Activated CD8-positive, alpha-beta T cell treated with anti-CD3 and anti-CD28 coated beads for 36 hours (primary cell): ENCODE measurements at places on chromosomes 12 and 14. TPM values are rescaled to one million over a fixed set of nuclear protein-coding genes. Genes with fewer than 3 reads are reported as not detected.

- no peak overlapping the region for H3K27ac ChIP-seq
- DNase-seq: no peak
- H3K36me3 ChIP-seq: no peaks in the 10 kb centered on the region
Observed at GRCh38 chr12:106078358-106079010, 60.3 kb downstream of the NUAK1 start.

- H3K4me1 ChIP-seq: no peaks in the 10 kb centered on the region
- no peak for DNase-seq
- H3K27ac ChIP-seq: no peak overlapping the region
Observed at GRCh38 chr12:65779091-65779642, 45.1 kb upstream of the HMGA2 start.

MAP1LC3B2 gene
- 3.1 TPM for total RNA-seq

ZDHHC22 gene
- total RNA-seq: not detected

CMA1 gene
- total RNA-seq: 0.34 TPM

- H3K36me3 ChIP-seq: no peaks in the 10 kb centered on the region
- H3K4me3 ChIP-seq: no peak overlapping the region
- DNase-seq: no peak
Observed at GRCh38 chr12:93302331-93303229, 75.1 kb upstream of the NUDT4 start.

DNA sequence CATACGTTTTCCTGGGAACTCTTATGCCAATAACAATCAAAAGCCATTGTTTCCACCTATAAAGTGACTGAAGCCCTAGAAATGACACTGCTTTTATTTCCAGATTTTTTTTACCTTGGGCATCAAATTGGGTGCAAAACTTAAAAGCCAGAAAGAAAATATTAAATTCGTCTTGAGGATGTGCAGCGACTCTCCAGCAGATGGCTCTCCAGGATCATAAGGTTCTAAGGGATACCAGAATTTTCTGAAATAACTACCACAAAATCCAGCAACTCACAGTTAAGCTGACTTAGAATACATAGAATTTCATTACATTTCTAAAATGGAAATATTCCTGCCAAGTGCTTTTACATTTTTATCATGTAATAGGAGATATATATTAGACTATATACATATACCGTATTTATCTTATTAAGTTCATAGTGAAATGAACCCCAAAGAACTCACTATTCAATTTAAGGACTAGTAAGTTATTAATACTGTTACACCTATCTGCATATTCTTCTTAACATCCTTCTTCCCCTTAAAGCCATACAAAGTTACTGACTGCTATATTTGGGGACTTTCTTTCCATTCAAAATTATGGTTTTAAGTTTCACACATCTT, 44.0 kb downstream of the ARMH4 start:
- H3K36me3 ChIP-seq: no peaks in the 10 kb centered on the region
- DNase-seq: peak; percentile 60
- peaks cover 15% of the 10 kb centered on the region for H3K27me3 ChIP-seq
- H3K4me1 ChIP-seq: no peaks in the 10 kb centered on the region
- no peak overlapping the region for H3K4me3 ChIP-seq
- H3K27ac ChIP-seq: no peak overlapping the region

DNA sequence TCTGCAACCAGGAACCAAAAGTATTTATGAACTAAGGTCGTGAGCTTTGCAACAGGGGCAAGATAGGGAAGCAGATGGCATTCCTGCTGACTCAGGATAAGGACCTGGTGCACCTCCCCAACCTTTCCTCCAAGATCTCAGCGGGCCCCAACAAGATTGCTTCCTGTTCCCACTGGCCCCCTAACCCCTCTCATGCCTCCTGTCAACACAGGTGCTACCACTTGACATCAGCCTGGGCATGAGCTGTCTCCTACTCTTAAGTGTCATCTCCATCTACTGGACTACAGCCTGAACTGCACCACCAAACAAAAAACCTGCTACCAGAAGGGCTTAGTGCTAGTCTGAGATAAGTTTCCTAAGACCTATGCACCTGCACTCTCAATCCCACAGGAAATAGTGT, 32.7 kb downstream of the MED6 start:
- H3K27me3 ChIP-seq: no peaks in the 10 kb centered on the region
- peaks cover 68% of the 10 kb centered on the region for H3K36me3 ChIP-seq
- H3K4me3 ChIP-seq: no peak overlapping the region
- H3K4me1 ChIP-seq: peaks cover 20% of the 10 kb centered on the region
- DNase-seq: peak; percentile 37
- no peak overlapping the region for H3K27ac ChIP-seq

FAM181A gene
- not detected for total RNA-seq

- H3K36me3 ChIP-seq: no peaks in the 10 kb centered on the region
- H3K4me3 ChIP-seq: no peak overlapping the region
- DNase-seq: no peak
- H3K27ac ChIP-seq: no peak overlapping the region
- peaks cover 9% of the 10 kb centered on the region for H3K27me3 ChIP-seq
Observed at GRCh38 chr14:59944909-59945308, 25.0 kb downstream of the LRRC9 start.

DNA sequence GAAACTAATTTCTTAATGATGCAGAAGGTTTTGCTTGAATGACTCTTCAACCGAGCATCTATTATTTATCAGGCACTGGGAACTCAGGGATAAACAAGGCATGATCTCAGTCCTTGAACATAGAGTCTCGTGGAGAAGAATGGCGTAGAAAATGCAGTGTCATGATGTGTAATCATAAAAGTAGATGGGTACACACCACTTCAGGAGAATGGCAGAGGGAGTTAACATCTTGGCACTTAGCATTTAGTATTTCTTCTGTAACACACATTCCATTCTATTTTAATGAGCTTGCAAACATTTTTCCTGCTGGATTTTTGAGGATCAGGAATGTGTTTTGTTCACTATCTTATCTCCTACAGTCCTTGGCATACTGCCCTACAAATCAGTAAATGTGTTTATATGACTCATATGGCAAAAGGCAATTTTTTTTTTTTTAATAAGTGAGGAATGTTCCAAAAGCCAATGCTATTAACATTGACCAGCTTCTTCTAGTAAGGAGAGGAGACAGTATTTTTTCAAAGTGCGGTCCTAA, 3.8 kb downstream of the TXNRD1 start:
- H3K4me1 ChIP-seq: peaks cover 41% of the 10 kb centered on the region
- H3K27me3 ChIP-seq: peaks cover 10% of the 10 kb centered on the region
- H3K36me3 ChIP-seq: peaks cover 4% of the 10 kb centered on the region
- no peak for DNase-seq

TMPRSS12 gene
- total RNA-seq: not detected

- H3K27me3 ChIP-seq: peaks cover 43% of the 10 kb centered on the region
- no peaks in the 10 kb centered on the region for H3K36me3 ChIP-seq
- H3K4me3 ChIP-seq: no peak overlapping the region
- peak; percentile 72 for DNase-seq
- H3K4me1 ChIP-seq: peaks cover 10% of the 10 kb centered on the region
Observed at GRCh38 chr12:1634590-1635191, 5.7 kb downstream of the WNT5B start.

DNA sequence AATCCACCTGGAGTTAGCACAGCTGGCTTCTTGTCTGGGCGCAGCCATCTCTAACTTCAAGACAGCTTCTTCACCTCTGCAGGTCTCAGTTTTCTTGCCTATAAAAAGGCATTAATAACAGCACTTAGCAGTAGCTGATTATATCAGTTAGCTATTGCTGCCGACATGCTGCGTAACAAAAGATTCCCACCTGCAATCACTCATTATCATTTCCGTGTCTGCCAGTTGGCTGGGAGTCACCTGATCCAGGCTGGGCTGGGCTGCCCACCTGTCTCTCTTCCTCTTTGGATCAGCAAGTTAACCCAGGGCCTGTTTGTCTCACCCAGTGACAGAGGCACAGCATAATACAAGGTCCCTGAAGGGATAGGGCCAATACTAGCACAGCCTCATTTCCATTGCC, 109.7 kb downstream of the SCARB1 start:
- H3K4me1 ChIP-seq: peaks cover 15% of the 10 kb centered on the region
- peaks cover 12% of the 10 kb centered on the region for H3K27me3 ChIP-seq
- H3K36me3 ChIP-seq: peaks cover 3% of the 10 kb centered on the region
- no peak overlapping the region for H3K27ac ChIP-seq

TAS2R46 gene
- total RNA-seq: 0.45 TPM

NRIP2 gene
- not detected for total RNA-seq

DNA sequence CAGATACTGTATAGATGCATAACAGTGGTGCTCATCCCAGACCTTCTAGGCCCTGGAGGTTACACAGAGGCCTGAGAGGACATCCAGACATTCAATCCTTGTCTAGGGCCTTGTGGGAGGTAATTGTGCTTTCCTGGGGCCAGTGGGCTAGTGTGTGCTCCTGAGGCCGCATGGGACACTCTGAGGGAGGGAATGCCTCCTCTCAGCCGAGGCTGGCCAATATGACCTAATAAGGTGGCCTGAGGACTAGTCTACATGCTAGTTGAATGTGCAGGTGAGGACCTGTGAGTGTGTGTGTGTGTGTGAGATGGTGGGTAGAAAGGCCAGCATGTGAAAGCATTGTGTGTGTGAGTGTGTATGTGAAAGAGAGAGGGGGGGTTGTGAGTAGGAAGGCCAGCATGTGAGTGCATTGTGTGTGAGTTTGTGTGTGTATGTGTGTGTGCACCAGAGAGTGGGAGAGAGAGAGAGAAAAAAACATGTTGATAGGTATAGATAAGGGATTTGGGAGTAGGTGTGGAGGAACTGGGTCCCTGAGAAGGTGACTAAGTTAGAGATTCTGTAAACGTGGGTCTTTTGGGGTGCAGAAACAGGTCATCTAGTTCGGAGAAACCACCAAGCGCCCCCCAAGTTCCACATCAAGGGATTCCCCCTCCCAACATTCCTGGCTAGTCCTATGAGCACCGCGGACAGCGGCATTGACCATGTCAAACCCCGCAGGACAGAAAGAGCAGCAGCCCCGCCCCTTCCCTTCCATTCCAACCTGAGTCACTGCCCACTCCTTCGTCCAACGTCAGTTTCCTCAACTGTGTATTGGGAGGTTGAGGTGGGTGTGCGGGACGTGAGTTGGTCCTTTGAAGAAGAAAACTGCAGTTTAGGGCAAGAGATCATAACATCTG, 9.7 kb upstream of the KRT81 start:
- H3K27ac ChIP-seq: no peak overlapping the region
- no peaks in the 10 kb centered on the region for H3K36me3 ChIP-seq
- DNase-seq: no peak
- H3K4me1 ChIP-seq: peaks cover 12% of the 10 kb centered on the region

DNA sequence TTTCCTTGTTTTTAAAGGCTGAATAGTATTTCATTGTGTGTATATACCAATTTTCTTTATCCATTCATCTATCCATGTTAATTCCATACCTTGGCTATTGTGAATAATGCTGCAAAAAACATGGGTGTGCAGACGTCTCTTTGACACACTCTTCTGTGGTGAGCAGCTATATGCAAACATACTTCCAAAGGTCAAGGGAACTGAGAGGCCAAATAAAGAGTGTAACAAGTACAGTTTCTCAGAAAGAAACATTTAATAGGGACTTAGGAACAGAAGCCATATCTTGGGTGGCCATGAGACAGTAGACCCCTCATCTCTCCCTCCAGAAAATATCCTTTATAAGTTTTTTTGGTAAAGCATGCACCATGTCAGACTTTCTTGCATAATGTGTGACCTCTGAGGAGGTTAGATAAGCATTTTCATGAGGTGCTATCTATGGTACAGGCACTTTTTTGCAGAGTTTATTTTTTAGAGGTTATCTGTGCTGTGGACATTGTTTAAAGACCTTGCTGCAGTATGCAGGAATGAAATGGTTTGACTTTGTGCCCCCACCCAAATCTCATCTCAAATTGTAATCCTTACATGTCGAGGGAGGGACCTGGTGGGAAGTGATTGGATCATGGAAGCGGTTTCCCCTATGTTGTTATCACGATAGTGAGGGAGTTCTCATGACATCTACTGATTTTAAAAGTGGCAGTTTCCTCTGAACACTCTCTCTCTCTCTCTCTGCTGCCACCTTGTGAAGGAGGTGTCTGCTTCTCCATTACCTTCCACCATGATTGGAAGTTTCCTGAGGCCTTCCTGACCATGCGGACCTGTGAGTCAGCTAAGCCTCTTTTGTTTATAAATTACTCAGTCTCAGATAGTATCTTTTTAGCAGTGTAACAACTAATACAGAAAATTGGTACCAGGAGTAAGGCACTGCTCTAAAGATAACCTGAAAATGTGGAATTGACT, 1202.3 kb downstream of the GALC start:
- no peaks in the 10 kb centered on the region for H3K27me3 ChIP-seq
- H3K4me3 ChIP-seq: no peak overlapping the region
- no peak for DNase-seq
- H3K36me3 ChIP-seq: no peaks in the 10 kb centered on the region
- no peaks in the 10 kb centered on the region for H3K4me1 ChIP-seq

- no peak for DNase-seq
- H3K4me3 ChIP-seq: no peak overlapping the region
Observed at GRCh38 chr14:68274725-68275124, 455.1 kb downstream of the RAD51B start.

GRCh38 chr14:97442363-97442762, 645.2 kb downstream of the VRK1 start:
- peaks cover 30% of the 10 kb centered on the region for H3K4me1 ChIP-seq
- H3K36me3 ChIP-seq: no peaks in the 10 kb centered on the region
- H3K27ac ChIP-seq: peak overlapping the region; percentile 88
- no peaks in the 10 kb centered on the region for H3K27me3 ChIP-seq
- DNase-seq: peak; percentile 57

DIP2B gene
- total RNA-seq: 23.7 TPM

DNA sequence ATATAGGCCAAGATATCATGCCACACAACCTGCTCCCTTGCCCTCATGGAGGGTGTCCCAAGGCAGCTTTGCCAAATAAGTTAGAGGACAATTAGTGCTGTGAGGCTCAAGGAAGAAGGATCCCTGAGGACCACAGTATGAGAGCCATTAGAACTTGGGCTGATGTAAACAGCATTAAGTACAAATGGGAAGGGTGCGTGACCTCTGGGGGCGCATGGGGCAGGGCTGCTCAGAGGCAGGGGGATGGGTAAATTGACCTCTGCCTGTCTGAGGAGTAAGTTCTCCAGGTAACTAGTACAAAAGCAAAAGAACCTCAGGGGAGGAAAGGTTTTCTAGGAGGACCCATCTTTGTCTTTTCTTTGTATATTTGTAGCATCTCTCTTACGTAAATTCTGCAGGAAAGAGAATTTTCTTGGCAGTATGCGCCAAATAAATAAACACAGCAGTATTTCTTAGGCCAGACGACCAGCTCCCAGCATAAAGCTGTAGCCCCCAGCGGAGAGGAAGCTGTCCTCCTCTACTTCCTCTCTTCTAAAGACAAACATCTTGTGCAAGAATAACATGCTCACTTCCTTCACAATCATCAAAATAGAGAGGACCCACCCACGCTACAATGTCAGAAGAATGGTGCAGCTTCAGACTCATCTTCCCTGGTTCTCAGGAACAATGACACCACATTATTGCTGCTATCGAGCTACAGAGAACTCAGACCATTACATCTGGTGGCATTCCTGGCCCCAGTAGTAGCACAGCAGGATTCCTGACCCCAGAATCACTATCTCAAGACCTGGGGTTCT, 16.4 kb upstream of the VWF start:
- peak overlapping the region; percentile 54 for H3K4me3 ChIP-seq
- no peaks in the 10 kb centered on the region for H3K27me3 ChIP-seq

MMP17 gene
- total RNA-seq: not detected

NID2 gene
- not detected for total RNA-seq

- no peaks in the 10 kb centered on the region for H3K27me3 ChIP-seq
- peaks cover 4% of the 10 kb centered on the region for H3K36me3 ChIP-seq
Observed at GRCh38 chr14:68124050-68124449, 304.5 kb downstream of the RAD51B start.

GRCh38 chr12:121170611-121171260, 38.1 kb downstream of the P2RX7 start:
- no peak overlapping the region for H3K4me3 ChIP-seq
- peaks cover 7% of the 10 kb centered on the region for H3K36me3 ChIP-seq
- no peaks in the 10 kb centered on the region for H3K27me3 ChIP-seq

DNAH10 gene
- 0.43 TPM for total RNA-seq

GRCh38 chr12:101414533-101415119, 7.1 kb upstream of the ARL1 start:
- peak; percentile 35 for DNase-seq
- H3K4me3 ChIP-seq: no peak overlapping the region
- H3K27ac ChIP-seq: no peak overlapping the region
- peaks cover 8% of the 10 kb centered on the region for H3K27me3 ChIP-seq

CCDC38 gene
- 0.18 TPM for total RNA-seq
